CD8-positive, alpha-beta memory T cell (primary cell): ENCODE measurements at places on chromosomes 5 and 9.

DNA sequence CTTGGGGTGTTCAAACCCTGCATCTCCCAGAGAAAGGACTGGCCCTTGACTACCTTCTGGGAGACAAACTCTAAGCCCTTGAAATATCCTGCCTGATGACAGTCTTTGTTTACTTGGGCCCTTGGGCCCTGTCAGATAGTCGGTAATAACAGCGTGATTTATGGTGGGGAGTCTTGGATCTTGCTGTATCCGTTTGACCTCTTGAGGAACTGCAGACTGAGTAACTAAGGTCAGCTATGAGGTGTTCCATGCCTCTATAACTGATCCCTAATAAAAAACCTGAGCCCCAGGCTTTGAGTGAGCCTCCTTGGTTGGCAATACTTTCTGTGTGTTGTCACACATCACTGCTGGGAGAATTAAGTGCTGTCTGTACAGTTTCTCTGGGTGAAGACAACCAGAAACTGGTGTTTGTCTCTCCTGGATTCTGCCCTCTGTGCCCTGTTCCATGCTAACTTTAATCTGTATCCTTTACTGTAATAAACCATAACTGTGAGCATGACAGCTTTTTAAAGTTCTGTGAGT is 56.2 kb upstream of the ANKRD33B start:
- no peak for DNase-seq

- no peak for DNase-seq
Observed at GRCh38 chr5:14928661-14929060, 57.1 kb upstream of the ANKH start.

DNA sequence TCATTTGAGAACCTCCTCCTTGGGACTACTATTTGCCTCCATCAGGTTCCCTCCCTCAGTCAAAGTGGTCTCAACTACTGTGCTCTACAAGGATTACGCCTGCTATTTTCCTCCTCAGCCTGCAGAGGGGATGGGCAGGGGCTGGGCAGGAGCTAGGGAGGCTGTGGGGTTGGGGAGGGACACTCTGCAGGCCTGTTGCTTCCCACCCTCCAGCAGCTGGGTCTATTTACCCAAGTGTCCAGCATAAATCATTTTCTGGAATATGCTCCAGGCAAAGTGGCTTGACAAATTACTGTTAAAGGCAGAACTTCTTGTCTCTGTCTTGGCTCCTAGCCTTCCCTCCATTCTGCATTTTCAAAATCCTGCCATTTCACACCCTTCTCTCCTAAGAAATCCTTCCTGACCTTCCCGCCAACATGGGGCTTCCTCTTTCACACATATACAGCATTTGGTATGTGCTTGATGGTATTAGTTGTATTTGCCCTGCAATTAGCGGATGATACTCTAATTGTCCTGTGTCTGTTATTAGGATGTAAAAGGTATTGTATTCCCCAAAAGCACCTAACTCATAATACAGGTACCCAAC is 106.7 kb downstream of the EFNA5 start:
- DNase-seq: no peak

DNA sequence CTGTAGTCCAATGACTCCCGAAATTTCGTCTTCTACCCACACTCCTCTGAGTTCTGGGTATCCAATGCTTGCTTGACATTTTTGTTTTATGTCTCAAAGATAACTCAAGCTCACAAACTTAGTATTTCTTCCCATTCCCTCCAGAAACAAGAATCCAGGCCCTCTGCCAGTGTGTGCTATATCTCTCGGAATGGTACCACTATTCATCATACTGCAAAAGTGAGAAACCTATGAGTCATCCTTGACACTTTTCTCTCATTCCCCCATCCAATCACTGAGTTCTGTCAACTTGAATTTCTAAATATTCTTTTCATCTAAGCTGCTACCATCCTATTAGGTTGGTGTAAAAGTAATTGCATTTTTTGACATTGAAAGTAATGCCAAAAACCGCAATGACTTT is 9.8 kb downstream of the SLC12A2 start:
- no peak for DNase-seq

DNA sequence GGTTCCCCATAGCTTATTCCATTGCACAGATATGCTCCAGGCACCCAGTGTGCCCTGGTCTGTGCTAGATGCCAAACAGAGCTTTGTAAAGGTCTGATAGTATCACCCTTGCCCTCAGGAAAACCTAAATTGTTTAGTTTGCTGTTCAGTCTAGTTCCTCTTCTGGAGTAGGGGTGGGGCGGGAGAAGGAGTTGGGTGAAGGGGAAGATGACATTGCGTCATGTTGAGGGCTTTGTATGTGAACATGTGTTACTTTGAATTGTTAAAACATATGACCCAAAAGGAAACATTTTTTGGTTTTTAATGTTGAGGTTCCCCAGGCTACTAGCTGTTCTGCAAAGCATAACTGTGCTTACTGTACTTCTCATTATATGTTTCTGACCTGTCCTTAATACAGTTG is 40.6 kb downstream of the HACD4 start:
- DNase-seq: no peak

- DNase-seq: no peak
Observed at GRCh38 chr9:130768265-130768664, 66.8 kb upstream of the ABL1 start.

- no peak for DNase-seq
Observed at GRCh38 chr9:112569186-112569585, 82.6 kb downstream of the KIAA1958 start.

GRCh38 chr5:56192246-56192645 is 40.9 kb downstream of the ANKRD55 start:
- DNase-seq: no peak

- DNase-seq: no peak
Observed at GRCh38 chr9:132062806-132063205, 16.9 kb downstream of the MED27 start.
